ENCODE measurements at places on chromosomes 11 and 22.

DNA sequence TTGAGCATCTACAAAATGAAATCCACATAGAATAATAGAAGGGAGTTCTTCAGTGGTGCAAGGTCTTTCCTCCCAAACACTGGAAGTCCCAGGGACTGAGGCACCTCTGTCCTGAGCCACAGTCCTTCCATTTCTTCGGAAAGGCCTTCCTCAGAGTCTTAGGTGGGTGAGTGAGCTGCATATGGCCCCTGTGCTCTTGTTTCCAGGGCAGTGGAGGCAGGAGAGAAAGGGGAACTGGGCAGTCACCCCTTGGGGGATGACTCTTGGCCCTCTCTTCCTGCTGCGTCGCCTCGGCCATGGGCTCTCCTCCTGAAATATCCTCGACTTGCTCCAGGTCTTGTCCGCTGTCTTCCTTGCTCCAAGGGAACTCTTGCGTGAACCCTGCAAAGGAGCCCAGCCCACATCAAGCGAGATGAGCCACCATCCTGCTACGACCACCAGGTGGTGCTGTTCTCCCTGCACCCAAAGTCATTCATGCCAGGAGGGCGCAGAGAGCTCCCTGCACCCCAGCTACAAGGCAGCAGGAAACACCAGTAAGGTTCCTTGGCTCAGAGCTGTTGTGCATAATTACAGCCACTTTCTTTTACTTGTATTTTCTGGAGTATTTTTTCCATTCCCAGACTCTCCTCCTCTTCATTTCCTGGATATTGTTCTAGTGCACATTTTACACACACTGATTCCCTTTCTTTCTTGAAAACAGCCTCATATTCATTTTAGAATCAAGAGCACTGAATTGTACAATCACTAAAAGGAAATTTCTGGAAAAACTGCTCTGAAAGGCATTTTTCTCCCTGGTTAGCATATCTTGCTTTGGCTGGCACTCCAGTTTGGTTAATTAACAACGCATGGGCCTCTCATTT lies 397.8 kb downstream of the OPCML start:
- DNase-seq, result peak; percentile 22

- no peak for DNase-seq
These were observed 38.4 kb downstream of the NF2 start for GRCh38 chr22:29641700-29642330.

GRCh38 chr22:45512363-45512762 lies 9.7 kb downstream of the FBLN1 start:
- DNase-seq, result no peak

DNA sequence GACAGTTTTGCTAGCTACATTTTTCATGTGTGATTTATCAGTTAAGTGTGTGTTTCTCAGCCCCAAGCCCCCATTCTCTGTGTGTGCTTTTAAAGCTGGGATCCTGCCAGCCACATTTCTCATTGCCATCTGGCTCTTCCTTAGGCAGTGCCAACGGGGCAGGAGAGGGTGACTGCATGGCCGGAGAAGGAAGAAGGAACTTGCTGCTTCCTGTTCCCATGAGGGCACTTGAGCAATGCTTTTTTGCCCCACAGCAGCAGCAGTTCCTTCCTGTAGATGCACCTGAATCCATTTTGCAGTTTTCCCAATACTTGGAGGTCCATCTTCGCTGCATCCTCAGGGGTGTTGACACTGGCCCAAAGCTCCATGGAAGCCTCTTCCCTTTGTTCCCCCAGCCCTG lies 37.5 kb downstream of the TNRC6B start:
- no peak for DNase-seq

DNA sequence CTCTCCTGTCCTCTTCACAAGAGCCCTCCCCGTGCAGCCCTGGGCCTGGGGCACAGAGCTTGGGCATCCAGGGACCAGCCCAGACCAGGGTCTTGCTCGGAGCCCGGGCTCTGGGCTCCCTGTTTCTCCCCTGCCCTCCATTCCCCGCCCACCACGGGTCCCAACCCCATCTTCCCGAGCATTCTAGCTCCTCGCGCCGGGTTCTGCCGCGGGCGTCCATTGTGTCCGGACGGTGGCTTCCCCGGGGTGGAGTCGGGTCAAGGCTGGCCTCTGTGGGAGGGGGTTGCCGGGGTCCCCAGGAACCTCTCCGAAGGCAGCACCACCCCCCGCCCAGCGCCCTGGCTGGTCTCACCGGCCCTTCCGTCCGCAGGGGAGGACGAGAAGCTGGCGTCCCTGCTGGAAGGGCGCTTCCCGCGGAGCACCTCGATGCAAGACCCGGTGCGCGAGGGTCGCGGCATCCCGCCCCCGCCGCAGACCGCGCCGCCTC lies 18.1 kb upstream of the ACR start:
- DNase-seq, result no peak

DNA sequence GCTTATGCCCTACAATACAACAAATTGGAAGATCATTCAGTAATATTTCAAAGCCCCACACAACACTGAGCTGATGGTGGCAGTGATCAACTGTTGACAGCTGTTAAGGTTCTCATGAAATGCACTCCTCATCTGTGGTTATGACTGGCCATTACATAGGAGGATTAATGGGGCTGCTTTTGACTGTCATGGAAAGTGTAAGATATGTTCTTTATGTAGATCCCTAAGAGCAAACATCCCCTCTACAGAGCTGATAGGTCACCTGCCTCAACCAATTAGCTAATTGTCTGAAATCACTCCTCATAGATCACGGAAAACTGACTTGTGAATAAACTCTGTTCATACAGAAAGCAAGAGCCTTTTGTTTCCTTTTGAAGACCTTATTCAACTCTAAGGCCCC lies 78.1 kb downstream of the GAB2 start:
- no peak for DNase-seq

- no peak for DNase-seq
These were observed 65.6 kb upstream of the VPREB1 start for GRCh38 chr22:22178992-22179391.

All from renal cortical epithelial cell (primary cell).